Stimulated activated CD4-positive, alpha-beta T cell treated with anti-CD3 and anti-CD28 coated beads, Interleukin-1b, Interleukin-23, amount 100 ng/mL, for 1 hour (primary cell): ENCODE measurements at places on chromosomes 13 and 19.

DNA sequence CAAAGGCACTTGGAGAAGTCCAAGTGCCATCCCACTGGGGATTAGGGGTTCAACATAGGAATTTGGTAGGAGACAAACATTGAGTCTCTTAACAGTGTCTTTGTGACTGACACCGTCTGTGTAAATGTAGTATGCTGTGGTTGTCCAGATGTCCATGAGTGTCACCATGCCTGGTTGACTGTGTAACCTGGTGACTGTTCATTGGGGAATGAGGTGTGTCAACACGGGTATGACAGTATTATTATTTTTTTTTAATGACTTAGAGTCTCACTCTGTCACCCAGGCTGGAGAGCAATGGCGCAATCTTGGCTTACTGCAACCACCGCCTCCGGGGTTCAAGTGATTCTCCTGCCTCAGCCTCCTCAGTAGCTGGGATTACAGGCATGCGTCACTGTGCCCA, 16.2 kb downstream of the PKN1 start:
- DNase-seq = no peak

DNA sequence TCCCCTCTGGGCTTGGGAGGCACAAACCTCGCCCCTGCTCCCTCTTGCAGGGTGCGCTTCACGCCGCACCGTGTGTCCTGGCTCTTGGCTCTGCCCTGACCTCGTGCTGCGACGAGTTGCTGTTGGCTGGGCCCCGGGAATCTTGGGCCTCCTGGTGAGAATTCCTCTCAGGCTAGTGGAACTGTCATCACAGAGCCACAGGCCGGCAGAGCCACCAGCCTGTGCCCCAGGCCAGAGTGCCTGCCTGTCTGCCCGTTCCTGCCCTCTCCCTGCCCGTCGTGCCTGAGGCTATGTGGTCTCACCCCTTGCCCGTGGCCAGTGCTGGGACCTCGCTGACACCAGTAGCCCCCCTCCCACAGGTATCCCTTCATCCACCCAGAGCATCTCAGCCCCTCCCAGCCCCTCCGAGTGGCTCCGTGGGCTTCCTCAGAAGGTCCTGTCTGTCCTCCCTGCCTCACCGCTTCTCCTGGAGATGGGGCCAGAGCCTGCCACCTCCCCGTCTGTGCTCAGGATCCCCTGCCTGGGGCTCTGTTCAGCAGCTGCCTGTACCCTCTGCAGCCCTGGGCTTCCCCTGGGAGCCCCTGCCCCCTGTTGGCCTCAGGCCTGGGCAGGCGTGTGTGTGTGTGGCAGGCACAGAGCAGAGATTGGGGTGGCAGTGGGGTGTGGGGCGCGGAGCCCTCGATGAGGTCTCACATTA, 13.3 kb downstream of the NDUFB7 start:
- no peak for DNase-seq

GRCh38 chr19:30084390-30084819, 142.4 kb downstream of the URI1 start:
- no peak for DNase-seq

DNA sequence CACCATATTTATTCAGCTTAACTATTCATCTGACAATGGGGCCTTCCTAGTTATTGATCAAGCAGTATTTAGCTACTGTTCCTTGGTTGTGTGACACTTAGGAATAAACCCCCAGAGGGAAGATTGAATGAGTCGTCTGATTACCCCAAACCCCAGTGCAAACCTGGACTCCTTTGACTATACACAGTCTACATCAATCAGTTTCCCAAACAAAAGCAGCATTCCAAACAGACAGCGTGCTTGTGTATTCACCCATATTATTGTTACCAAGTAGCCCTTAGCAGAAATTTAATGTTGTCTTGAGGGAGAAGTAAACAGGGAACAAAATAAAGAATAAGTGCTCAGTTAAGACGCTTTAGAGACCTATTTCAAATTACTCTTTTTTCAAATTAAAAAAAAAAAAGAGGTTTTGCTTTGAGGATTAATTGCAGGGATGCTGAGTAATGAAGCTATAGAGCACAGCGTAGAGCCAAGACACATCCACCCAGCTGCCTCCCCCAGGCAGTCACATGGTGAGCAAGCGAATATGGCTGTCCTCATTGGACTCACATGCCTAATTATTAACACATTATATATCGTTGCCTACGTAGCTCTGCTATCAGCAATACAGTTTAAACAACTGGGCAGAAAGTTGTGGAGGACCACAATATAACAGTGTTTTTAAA, 14.7 kb upstream of the B3GLCT start:
- no peak for DNase-seq

DNA sequence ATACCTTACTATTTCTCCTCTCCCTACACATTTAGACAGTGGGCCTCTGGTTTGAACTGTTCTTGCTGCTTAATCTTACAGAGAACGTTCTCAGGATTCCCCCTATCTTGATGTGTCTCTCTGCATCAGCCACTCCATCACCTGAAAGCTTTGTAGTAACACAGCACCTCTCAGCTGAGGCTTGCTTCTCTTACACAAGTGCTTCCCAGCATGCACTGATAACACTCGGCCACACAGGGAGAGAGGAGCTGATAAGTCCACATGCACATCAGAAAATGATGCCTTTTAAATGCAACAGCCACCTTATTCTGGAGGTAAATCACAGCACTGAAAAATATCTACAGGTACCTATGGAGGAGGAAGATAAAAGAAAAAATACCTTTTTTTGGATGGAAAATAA, 192.2 kb upstream of the TSHZ3 start:
- DNase-seq = no peak

DNA sequence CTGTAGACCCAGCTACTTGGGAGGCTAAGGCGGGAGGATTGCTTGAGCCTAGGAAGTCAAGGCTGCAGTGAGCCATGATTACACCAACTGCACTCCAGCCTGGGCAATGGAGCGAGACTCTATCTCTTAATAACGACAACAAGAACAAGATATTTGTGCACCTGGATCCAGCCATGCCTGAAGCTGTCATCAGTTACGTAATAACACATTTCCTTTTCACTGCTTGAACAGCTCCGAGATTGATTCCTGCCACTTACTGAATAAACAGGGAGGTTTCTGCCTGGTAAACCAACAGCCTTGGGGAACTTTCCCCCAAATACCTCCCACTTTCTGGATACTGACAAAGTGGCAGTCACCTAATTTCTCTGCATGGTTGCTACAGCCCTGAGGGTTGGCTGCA, 5.4 kb downstream of the KANK2 start:
- no peak for DNase-seq

DNA sequence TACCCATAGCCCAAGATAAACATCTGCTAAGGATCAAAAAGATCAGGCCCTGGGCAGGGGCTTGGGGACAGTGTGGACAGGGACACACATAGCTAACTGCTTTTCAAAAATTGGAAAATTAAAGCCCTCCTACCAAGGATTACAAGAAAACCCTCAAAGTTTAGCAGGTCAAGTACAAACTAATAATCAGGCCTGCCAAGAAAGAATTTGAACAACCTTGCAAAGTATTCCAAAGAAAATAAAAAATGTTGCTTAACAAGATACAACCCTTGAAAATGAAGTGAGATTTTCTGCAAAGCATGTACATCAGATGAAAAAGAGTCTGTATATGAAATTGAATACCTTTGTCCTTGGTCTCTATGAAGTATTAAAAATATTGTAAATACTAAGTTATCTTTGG, 67.3 kb downstream of the KLF12 start:
- no peak for DNase-seq

- DNase-seq = no peak
Measured at GRCh38 chr13:30103161-30103840, 204.1 kb downstream of the KATNAL1 start.

GRCh38 chr19:53883231-53883661, 1.2 kb downstream of the PRKCG start:
- no peak for DNase-seq
